ENCODE measurements at places on chromosomes 13 and 19. TPM values are rescaled to one million over a fixed set of nuclear protein-coding genes. Genes with fewer than 3 reads are reported as not detected.

AMER2 gene
- 0.07 TPM for total RNA-seq

KATNAL1 gene
- 20.2 TPM for total RNA-seq

RNF225 gene
- total RNA-seq = 0.92 TPM

IL17D gene
- total RNA-seq = 0.93 TPM

CEACAM7 gene
- not detected for total RNA-seq

CLEC4G gene
- not detected for total RNA-seq

FFAR3 gene
- total RNA-seq = not detected

KLHL1 gene
- total RNA-seq = 0.25 TPM

IGFL4 gene
- total RNA-seq = 0.90 TPM

PTH2 gene
- total RNA-seq = not detected

MED26 gene
- 10.8 TPM for total RNA-seq

SOX1 gene
- not detected for total RNA-seq

All from endodermal cell (in vitro differentiated cells).